ENCODE measurements at places on chromosomes 7 and 10.

- DNase-seq, result no peak
Measured at GRCh38 chr10:130160775-130161174, 24.6 kb downstream of the GLRX3 start.

DNA sequence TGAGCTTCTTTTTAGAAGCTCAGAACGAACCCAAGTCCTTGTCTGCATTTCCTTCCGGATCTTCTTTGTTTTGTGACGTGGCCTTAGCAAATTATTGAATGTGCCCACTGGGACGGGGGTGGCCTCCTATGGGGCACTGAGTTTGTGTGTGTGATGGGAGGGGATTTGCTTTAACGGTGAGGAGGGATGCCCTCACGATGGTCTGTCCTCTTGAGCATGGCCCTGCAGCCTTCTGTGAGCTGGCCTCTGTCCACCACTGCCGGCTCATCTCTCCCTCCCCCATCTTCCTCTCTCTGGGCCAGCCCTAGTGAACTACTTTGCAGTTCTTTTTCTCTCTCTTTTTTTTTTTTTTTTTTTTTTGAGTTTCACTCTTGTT is 62.9 kb upstream of the MKRN1 start:
- no peak for DNase-seq

DNA sequence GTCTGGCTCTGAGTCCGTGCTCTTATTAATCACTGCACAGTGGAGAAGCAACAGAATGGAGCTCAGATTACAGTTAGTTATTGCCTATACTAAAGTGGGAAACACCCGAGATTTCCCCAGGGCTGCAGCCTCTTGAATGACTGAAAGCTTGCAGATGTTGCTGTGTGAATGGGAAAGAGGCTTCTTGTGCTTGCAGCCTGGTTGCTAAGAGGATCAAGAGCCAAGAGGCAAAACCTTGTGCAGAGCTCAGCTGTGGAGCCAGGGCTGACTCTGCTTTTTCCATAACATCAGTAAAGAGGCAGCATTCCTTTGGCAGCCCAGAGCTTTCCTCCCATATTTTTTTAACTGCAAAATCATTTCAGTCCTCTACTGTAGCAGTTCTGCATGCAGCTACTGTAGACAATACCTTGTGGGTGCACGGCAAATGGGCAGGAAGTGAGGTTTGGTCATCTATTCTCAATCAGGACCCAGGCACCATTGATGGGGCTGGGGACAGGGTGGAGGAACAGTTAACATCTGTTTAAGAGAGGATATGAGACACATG is 86.5 kb downstream of the RALA start:
- no peak for DNase-seq

- no peak for DNase-seq
Measured at GRCh38 chr7:27108390-27109127, 6.1 kb upstream of the HOXA2 start.

DNA sequence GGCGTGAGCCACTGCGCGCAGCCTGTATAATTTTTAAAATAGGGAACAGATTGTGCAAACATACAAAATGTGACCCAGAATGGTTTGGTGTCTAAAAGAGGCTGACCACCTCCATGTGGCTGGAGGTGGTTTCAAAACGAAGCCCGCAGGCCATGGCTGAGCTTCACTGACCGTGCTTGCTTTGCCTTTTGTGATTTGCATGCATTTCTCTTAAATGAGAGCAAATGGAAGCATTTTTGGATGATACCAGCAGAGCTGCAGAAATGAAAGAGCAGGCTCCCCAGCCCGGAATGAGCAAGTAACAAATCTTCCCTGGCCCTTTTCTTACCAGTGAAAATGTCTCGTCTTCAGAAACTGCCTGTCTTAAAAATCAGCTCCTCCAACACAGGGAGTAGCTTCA is 239.9 kb downstream of the CAMK1D start:
- no peak for DNase-seq

- no peak for DNase-seq
Measured at GRCh38 chr10:126387041-126387921, 996 bp downstream of the ADAM12 start.

DNA sequence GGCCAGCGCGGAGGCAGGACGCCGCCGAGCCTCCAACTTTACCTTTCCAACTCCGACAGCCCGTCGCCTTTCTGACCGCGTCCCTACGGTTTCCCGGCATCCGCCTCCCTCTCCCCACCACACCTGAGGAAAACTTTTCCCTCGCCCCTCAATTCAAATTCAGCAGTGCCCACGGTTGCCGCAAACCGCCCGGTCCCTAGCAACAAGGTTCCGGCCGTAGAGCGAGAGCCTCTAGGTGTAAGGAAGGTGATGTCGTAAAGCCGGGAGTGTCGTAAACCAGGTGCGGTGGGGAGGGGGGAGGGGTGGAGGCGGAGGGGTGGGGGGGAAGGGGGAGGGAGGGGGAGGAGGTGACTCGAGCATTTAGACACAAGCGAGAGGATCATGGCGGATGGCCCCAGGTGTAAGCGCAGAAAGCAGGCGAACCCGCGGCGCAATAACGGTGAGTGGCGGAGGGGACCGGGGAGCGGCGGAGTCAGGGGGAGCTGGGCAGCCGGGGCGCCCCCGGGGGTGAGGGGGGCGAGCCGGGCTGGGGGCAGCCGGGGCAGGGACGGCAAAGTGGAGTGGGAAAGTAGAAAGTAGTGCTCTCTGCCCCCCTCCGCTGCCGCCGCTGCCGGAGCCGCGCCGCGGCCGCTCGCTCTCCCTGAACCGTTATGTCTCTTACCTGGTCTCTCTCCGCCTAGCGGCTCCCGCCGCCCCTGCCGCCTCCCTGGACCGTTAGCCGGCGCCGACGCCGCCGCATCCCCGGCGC is at the start of gene ZEB1:
Gene ZEB1 (plus strand): TSS at position 363 of the 748 bp plus-strand sequence. CDS start 19 bp downstream, at position 382.
- no peak for DNase-seq

DNA sequence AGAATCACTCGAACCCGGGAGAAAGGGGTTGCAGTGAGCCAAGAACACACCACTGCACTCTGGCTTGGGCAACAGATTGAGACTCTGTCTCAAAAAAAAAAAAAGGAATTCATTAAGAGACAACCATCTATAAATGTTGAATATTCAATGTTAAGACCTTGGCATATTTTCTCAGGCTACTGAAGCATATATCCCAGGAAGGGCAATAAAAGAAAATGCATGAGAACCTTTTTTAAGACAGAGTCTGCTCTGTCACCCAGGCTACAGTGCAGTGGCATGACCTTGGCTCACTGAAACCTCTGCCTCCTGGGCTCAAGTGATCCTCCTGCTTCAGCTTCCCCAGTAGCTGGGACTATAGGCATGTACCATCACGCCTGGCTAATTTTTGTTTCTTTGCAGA is 165.0 kb downstream of the JMJD1C start:
- DNase-seq, result no peak
